ENCODE measurements at places on chromosomes 13 and 19.

- DNase-seq, result no peak
These were observed 2.5 kb downstream of the NFKBID start for GRCh38 chr19:35897706-35898451.

DNA sequence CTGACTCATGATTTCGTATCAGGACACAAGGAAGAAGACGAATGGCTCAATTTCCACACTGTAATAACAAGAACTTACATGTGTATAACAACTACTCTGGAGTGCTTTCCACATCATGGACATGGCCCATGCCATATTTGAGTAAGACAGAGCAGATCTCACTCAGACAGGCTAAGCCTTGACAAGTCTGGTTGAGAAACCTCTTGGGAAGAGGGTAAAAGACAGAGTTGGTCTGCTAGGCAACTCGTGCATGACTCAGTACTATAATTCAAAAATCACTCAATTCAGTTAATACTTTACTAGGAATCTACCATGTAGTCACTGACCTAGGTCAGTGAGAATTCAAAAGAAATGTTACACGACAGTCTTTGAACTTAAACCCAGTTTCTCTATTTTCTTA, 5.7 kb upstream of the THSD1 start:
- DNase-seq, result no peak

GRCh38 chr13:51057001-51057400, 54.1 kb downstream of the C13orf42 start:
- no peak for DNase-seq

DNA sequence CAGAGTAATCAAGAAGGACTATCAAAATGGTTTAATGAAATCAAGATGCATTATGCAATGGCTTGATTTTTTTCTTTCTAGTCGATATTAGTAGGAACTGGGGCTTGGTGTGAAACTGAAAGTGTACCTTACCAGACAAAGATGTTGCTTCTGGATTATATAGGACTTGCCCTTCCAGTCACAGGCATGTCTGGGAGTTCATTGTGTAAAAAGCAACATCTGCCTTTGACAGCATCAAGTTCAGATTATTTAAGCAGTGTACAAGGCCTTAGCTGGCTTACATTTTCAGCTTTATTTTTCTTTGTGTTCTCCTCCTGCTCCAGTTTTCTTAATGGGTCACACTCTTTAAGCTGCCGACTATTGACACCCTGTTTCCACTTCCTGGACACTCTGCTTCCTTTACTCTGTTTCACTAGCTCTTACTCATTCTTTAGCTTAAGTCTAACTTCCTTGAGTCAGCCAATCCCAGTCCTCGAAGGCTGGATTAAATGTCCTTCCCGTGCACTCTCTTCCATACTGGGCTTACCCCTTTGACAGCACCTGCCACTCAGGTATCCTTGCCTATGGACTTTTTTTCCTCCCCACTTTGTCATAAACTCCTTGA, 29.4 kb upstream of the OLFM4 start:
- DNase-seq, result no peak

DNA sequence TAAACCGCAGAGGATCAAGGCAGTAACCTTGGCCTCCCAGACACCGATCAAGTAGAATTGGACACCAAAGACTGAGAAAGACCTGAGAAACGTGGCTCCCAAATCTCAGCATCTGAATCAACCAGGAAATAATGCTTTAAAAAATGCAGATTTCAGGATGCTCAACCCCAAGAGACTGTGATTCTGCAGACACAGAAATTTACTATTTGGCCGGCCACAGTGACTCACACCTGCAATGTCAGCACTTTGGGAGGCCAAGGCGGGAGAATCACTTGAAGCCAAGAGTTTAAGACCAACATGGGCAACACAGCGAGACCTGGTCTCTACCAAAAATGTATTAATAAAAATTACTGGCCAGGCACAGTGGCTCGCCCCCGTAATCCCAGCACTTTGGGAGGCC, 6.2 kb downstream of the ABCC4 start:
- no peak for DNase-seq

DNA sequence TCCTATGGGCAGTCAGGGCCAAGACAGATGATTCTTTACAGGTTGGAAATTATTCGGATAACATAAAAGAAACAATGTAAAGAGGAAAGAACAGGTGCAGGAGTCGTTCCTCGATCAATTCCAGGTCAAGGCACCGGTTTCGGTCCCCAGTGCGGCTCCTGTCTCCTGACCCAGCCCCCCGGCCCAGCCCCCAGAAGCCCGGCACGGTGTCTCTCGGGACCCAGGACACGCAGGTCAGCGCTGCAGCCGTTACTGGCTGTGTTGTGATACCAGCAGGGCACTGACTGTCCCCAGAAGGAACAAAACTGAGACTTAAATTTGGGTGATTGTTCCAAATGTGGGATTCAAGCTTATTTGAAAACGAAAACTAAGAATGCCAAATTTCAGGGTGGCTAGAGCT, 8.5 kb downstream of the RASA3 start:
- no peak for DNase-seq

GRCh38 chr19:30344446-30345425, 27.4 kb upstream of the ZNF536 start:
- DNase-seq, result no peak

DNA sequence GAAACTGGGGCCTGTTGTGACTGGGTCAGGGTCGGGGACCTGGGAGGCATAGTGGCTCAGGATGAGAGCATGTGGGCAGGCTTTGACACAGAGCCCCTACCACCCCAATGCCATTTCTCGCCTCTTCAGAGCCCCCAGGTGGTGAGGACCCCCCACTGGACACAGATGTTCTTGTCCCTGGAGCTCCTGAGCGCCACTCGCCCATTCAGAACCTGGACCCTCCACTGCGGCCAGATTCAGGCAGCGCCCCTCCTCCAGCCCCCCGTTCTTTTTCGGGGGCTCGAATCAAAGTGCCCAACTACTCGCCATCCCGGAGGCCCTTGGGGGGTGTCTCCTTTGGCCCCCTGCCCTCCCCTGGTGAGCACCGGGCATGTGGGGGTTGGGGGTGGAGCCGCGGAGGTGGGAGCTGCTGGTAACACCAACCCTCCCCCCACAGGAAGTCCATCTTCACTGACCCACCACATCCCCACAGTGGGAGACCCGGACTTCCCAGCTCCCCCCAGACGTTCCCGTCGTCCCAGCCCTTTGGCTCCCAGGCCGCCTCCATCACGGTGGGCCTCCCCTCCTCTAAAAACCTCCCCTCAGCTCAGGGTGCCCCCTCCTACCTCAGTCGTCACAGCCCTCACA, 10.4 kb downstream of the IGFLR1 start:
- DNase-seq, result no peak

DNA sequence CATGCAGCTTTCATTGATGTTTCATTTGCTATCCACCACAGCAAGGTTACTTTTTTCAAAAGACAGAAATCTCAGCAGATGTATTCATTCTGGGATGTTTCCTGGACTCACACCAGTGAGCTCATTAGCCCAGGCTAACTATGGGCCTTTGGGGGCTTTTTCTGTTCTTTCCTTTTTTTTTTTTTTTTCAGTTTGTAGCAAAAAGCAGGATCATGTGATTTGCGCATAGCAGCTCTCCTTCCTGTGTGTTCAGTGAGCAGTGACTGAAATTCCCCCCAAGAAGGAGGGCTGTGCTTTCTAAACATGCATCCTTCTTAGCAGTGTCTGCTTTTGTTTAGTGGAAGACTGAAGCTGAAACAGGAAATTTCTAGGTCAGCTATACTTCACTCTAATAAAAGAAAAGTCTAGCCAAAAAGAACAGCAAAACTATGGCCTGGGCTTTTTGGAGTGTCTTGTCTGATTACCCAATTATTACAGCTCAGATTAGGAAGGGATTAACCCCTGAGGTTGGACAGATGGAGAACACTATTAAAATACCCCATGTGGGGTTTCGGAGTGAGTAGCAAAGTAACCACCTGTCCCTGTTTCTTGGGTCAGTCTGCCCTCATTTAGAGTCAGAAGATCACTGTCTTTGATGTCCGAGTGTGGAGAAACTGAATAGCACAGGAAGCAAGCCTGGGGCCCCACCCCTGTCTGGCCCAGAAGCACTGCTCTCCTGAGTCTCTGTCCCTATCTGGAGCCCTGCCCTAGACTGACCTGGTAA, 8.9 kb upstream of the AMER2 start:
- DNase-seq, result no peak

- no peak for DNase-seq
These were observed 51.5 kb downstream of the SKA3 start for GRCh38 chr13:21124852-21125251.

DNA sequence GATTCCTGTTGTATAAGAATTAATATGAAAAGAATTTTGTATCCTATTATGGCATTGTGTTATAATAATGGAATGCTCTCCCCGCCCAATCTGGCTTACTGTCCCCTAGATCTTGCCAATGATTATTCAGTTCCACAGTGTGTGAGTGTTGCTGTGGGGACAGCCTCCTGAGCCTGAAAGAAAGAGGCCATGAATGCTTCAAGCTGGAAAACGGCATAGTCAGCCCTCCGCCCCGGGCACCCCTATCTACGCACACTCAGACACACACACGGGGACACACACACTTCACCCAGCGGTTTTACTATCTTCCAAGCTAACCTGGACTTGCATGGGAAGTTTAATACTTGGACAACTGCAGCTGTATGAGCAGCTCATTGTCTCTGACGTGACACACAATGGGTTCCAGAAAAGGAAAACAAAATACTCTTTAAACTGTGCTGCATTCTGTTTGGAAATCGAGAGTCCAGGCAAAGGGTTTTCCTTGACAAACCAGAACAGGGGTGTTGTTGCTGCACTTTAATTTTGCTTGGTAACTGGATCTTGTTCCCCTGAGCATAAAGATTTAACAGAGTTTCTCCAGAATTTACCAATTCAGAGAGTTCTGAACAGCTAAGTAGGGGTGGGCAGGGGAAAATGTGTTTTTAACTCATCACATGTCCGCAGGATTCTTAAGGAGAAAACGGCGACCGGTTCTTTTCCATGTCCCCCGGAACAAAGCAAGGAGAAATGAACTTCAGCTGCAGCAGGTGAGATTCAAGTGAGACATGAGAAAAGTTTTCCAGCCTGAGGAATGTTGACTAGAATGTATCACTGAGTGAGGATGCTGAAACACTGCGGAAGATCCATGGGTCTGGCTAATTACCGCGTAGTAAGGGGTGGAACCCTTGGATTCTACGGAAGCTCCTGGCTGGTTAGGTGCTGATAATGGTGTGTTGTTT, 472.9 kb downstream of the FOXO1 start:
- no peak for DNase-seq

DNA sequence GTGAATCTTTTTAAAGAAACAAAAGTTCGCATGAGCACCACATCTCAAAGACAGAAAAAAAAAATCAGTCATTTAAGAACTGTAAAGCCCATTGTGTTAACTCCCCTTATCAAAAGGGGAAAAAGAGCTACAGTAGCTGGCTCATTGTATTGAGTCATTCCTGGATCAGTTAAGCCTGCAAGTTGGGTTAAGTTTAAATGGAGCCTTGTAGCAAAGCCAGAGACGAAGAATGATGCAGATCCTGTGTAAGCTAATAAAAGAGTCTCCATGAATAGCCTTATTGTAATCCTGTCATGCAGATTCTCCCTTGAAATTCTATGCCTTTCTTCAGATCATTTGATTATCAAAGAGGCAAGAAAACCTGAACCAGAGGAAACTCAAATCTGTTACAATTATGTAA, 83.8 kb downstream of the CRYL1 start:
- DNase-seq, result no peak

DNA sequence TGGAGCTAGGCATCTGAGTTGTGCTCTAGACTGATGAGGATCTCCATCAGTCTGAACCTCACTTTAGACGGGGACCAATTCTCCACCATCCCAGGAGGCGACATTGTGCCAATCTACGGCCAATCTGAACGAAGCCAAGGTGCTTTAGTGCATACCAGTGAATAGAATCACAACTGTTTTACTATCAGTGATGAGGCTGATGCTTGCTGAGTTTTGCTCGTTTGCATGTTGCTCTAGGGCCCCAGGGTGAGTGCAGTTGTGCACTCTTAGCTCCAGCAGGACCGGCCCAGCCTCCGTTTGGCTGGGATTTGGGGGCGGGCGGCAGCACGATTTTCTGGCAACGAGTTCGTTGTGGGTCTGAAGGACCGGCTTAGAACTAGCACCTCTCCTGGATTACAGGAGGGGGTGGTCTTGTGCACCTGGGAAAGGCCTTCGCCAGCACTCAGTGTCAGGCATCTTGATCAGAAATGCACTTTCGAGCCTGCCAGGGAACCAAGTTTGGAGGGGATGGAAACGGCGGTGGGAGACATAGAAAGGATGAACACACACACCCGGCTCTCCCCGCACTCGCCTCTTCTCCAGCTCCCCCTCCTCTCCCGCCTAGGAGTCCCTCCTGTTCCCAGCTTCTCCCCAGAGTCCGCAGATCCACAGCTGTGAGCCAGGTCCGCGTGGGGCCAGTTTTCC, 4.4 kb downstream of the GSX1 start:
- DNase-seq, result no peak

GRCh38 chr13:45316338-45316737, 24.6 kb downstream of the TPT1 start:
- DNase-seq, result no peak

GRCh38 chr13:42525035-42525504, 48.9 kb upstream of the TNFSF11 start:
- no peak for DNase-seq

GRCh38 chr13:47420020-47420419, 523.2 kb upstream of the HTR2A start:
- DNase-seq, result no peak

GRCh38 chr19:45114116-45114515, 21.1 kb downstream of the PPP1R37 start:
- DNase-seq, result no peak

GRCh38 chr13:29164116-29164515, 344.0 kb downstream of the MTUS2 start:
- DNase-seq, result no peak

- DNase-seq, result no peak
These were observed 11.4 kb upstream of the FUT5 start for GRCh38 chr19:5881543-5882299.

- no peak for DNase-seq
These were observed 15.7 kb downstream of the NOSIP start for GRCh38 chr19:49564616-49565045.

GRCh38 chr19:53094754-53095575, 8.3 kb downstream of the ZNF160 start:
- DNase-seq, result no peak
